ENCODE measurements at places on chromosomes 12 and 14.

GRCh38 chr12:119512772-119513497 lies 80.6 kb upstream of the TMEM233 start:
- no peak for DNase-seq

DNA sequence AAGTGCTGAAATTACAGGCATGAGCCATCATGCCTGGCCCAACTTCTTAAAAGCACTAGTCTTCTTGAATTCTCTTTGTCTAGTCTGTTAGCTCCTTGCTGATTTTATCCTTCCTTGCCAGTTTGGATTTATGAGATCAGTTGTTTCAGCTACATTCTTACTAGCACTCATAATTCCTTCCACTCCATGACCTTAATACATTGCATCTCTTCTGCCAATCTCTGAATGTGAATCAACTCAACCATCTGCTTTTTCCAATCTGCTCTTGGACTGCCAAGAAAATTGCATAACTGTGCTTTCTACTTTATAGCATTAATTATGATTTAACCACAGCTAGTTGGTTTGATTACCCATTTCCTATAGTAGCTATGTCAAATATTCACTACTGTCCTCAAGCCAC lies 14.9 kb upstream of the HEATR5A start:
- no peak for DNase-seq

GRCh38 chr14:52153939-52154338 lies 85.1 kb upstream of the NID2 start:
- DNase-seq = no peak

GRCh38 chr14:54329082-54329695 lies 67.6 kb upstream of the CDKN3 start:
- DNase-seq = no peak

Measured in anterior cingulate cortex (tissue), 58 donors.